ENCODE measurements at places on chromosomes 1 and 21. TPM values are rescaled to one million over a fixed set of nuclear protein-coding genes. Genes with fewer than 3 reads are reported as not detected.

AMPD1 gene
- not detected for total RNA-seq

CYP4B1 gene
- not detected for total RNA-seq

GRCh38 chr1:7136166-7136953 is 351.1 kb downstream of the CAMTA1 start:
- no peak for DNase-seq

- DNase-seq: no peak
These were observed 2.2 kb downstream of the TLR5 start for GRCh38 chr1:223140611-223141405.

All from Daoy (cell line).